ENCODE measurements at places on chromosomes 3 and 15.

- DNase-seq = no peak
These were observed 122.3 kb upstream of the MBNL1 start for GRCh38 chr3:152146461-152146860.

DNA sequence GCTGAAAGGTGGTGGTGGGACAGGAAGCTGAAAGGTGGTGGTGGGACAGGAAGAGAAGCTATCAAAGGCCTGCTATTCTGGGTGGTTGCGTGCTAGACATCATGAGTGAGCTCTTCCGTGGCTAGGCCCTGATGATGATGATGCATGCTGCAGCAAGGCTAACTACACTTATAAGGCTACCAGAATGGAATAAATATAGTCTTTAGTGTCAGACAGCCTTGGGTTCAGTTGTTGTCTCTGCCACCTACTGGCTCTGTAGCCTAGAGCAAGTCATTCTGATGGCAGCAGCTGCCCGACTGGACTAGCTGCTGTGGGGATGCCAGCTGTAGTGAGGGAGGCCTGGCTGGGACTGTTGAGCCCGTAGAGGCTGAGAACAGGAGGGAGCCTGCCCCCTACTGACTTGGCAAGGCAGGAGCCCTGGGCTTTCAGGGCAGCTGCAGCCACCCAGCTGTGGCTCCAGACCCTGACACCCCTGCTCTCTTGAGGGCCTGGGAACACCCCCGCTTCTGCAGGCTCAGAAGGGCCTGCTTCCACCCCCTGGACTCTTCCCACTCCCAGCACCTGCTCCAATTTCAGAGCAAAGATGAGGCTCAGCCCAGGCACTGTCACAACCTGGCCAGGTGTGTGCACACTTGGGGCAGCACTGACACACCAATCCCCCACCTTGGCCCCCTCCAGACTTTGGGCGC lies 21.4 kb upstream of the ZBED2 start:
- no peak for DNase-seq

DNA sequence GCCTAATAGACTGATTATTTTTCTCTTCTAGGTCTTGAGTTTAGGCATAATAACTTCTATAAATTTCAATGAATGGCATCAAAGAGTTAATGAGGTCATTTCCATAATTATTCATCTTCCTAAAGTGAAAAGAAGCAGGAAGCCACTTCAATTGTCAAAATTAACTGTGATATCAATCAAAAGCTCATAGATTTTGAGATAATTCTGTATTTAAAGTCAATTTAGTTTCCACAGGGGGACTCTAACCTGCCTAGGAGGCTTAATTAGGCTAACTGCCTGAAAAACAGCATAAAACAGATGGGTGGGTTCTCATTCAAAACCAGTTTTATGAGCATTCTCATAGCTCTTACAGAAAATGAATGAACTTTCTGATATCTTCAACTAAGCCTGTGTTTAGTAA lies 177.8 kb downstream of the OTOL1 start:
- DNase-seq = no peak

DNA sequence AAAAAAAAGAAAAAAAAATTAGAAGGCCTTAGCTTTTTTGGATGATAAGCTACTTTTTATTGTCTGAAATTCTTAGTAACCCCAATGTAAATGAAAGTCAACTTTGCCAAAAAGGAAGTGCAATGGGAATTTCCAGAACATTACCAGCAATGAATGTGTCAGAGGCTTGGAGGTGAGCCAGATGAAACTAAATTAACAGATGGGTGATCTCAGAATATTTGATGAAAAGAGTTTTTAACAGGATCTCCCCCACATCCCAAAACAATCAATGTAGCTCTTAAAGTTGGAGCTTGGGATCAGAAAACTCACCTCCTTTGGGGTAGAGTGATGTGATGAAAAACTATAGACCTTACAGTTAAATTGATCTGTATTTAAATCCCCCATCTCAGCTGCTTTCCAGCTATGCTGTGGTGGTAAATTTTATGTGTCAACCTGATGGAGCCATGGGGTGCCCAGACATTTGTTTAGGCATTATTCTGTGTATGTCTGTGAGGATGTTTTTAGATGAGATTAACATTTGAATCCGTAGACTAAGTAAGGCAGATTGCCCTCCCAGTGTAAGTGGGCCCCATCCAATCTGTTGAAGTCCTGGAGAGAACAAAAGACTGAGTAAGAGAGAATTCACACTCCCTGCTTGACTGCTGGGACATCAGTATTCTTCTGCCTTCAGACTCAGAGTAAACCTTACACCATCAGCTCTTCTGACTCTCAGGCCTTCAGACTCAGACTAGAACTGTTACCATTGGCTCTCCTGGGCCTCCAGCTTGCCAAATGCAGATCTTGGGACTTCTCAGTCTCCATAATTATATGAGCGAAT lies 84.3 kb upstream of the TNFSF10 start:
- peak; percentile 75 for DNase-seq

- DNase-seq = no peak
These were observed 43.5 kb downstream of the CFAP92 start for GRCh38 chr3:128950223-128950938.

DNA sequence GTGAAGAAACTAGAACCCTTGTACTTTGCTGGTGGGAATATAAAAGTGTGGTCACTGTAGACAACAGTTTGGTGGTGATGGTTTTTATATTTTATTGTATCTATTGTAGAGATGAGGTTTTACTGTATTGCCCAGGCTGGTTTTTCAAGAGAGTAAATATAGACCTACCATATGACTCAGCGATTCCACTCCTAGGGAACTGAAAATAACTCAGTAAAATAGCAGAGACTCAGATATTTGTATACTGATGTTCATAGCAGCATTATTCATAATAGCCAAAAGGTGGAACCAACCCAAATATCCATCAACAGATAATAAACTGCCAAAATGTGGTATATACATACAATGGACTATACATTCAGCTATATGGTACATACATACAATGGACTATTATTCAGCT lies 68.8 kb upstream of the IL12A start:
- no peak for DNase-seq

- peak; percentile 28 for DNase-seq
These were observed 37.2 kb upstream of the CPB1 start for GRCh38 chr3:148790370-148790769.

DNA sequence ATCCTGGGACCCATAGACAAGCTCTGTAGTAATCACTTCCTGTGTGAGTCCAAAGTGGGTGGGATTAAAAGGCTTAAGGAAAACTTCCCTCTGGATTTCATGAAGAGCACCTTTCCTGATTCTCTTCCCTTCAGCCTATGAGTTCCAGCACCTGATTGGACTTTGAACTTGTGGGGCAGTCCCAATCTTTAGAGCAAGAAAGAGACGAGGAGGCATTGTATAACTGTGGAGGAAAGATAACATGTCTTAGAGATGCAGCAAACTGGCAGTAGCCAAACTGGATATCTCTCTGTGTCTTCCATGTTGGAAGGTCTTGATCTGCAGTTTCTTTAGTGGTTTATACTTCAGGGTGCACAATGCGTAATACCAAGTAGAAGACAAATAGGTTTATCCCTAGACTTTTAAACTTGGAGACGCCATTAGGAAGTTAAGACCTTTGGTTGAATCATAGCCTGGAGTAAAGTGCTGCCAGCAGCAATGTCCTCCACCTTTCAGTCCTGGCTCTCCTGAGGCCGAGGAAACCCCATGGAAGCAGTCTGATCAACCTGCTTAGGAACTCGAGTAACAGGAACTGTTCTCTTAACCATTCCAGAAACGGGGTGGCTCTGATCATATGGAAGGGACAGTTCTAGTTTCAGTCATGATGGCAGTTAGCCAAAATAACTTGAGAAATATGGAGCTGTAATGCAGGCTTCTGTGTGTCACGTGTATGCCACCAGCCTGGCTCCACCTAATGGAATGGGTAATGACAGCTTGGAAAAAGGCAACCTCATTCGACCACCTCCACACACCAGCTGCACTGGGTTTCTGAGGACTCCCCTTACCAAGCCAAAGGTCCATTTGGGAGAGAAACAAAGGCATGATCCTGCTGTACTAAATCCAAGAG lies 4.7 kb downstream of the EIF1B start:
- DNase-seq = no peak

DNA sequence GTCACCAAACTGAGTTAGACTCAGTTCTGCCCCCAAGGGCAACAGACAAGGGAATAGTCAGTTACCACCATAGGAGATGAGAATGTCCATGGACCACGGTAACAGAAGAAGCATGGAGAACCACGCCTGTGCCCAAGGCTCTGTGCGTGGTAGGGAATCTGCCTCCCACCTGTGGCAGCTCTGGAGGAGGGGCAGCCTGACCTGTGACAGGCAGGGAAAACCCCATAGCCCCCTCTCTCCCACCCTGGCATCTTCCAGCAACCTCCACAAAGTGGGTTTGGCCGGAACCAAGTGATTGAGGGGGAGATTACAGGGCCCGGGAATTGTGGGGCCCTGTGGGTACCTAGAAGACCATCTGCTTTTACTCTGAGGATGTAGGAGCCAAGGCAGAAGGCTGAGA lies 14.3 kb upstream of the LTF start:
- no peak for DNase-seq

DNA sequence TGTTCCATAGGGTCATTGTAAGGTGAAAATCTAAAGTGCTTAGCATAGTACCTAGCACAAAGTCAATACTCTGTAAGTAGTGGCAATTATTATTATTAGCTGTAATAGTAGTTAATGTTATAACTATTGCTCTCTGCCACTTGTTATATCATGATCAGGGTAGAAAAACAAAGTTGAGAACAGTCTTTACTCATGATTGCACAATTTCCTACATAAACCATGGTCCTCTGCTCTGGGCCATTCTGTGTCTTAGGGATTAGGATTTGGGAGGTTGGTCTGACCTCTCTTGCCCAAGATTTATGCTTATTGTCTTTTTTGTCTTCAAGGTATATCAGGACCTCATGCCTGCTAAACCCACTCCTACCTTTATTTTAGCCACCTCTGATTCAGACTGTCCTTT lies 4.3 kb upstream of the LRRC58 start:
- DNase-seq = no peak

DNA sequence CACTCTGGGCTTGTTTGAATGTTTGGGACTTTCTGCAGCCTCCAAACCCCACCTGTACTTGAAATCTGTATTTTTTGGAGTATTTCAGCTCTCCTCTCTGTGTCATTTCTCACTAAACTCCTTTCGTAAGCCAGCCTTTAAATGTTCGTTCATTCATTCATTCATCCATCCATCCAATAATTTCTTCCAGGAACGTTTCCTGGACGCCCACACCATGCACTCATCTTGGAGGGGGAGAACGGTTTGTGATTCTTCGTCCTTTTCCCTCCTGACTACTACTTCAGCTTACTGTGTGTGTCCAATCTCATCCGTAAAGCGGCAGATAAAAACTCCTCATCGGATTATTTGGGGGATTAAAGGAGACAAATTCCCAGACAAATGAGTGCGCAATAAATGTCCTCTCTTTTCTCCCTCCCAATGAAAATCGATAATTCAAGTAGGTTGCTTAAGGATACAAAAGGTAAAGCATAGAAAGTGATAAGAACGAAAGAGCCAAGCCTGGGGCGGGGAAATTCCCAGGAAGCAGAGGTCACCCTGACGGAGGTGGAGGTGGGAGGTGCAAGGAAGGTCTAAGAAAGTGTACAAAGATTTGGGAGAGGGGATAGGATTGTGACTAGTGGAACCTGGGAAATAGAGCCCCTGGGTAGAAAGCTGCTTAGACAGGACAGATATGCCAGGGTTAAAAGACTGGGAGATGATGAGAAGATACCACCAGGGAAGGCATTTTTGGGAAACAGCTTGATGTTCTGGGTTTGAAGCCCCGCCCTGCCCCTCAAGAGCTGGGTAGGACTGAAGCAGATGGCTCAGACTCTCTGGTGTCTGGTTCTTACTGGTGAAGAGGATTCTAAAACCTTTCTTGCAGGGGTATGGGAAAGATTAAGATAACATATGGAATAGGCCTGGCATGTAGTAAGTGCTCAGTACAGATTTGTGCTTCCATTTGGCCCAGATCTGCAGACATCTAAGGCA lies 896 bp upstream of the KLHL25 start:
- DNase-seq = no peak

DNA sequence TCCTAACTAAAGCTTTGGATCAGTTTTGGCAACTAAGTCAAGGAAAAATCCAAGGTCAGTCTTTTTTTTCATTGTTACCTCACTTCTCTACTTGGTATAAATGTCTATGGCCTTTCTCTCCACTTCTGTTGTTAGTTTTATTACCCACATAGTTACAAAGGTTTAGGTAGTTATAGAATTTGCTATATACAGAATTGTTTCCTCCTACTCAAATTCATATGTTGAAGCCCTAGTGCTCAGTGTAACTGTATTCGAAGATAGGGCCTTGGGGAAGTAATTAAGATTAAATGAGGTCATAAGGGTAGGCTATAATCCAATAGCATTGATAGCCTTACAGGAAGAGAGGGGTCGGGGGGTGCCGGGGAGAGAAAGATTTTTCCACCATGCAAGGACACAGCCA lies 19.7 kb upstream of the STIMATE start:
- no peak for DNase-seq

GRCh38 chr15:68106656-68107055 lies 52.5 kb downstream of the PIAS1 start:
- no peak for DNase-seq

- no peak for DNase-seq
These were observed 9.2 kb upstream of the HHLA2 start for GRCh38 chr3:108287146-108287545.

DNA sequence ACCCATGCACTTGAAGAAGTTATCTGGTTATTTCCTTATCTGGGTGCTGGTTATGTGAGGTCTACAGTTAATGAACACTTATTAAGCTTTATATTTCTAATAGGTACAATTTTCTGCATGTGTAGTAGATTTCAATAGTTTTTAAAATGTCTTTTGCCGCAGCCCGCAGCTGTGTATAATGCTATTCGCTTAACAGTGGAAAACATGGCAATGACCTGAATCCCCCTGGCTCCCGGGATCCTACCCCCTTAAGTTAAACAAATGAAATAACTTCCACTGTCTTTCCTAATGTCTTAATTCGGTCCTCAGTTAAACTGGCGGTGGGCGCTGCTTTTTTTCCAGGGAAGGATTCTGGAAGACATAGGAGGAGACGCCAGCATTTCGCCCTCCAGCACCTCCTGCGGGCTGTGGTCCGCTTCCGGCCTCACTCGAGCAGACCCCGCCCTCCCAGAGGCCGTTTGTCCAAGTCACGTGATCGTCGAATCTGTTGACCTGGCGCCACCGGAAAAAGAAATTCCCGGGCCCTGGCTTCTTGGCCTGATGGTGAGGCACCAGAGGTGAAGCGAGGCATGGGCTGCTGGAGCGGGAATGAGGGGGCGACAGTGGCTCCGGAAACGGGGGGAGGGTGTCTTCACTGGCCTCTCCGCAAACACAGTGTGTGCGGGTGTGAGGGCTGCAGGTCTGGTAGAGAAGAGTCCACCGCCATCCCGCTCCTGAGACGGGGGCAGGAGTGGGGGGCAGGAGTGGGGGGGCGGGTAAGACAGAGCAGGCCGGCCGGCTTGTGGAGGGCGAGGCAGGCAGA lies 45.6 kb upstream of the CSPG4 start:
- DNase-seq = peak; percentile 94

GRCh38 chr3:125437631-125438435 lies 62.7 kb upstream of the ZNF148 start:
- peak; percentile 60 for DNase-seq

- no peak for DNase-seq
These were observed 51.5 kb upstream of the UBE2E1 start for GRCh38 chr3:23754215-23754614.

GRCh38 chr15:31081056-31081455 lies 20.5 kb downstream of the TRPM1 start:
- DNase-seq = no peak
